SK-N-DZ (cell line): ENCODE measurements at places on chromosomes 2 and 18.

GRCh38 chr2:15348045-15348444 lies 213.1 kb downstream of the NBAS start:
- no peak for DNase-seq

DNA sequence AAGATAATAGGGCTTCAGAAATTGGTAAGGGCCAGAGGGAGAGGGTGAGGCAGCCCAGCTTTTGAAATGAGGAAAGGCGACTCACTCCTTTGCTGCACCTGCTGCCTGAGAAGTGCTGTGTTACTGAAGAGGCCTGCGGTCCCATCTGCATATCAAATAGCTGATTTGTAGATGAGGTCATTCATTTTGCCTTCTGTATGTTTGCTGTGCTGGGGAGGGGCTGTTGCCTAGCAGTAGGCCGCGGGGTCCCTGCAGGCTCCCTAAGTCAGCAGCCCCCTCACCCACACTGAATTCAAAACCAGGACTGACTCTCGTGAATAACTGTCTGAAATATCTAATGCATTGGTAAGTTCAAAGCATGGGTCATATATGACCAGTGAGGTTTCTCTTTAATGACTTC lies 377.2 kb downstream of the SOX11 start:
- peak; percentile 25 for DNase-seq

- no peak for DNase-seq
These were observed 705.9 kb downstream of the CCDC85A start for GRCh38 chr2:56889738-56890137.

DNA sequence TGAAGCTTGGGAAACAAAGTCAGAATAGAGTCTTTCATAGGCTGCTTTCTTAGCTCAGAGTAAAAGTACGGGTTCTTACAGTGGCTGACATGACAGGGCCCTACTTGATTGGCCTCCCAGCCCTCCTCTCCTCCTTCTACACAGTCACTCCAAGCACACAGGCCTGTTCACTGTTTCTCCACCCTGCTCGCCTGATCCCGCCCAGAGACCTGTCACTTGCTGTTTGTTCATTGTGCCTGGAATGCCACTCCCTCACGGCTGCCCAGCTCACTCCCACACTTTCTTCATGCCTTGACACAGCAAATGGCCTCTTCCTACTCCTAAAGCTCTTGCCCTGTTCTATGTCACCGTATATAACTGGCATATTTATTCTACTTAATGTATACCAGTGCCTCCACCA lies 104.8 kb downstream of the MAP4K4 start:
- DNase-seq, result peak; percentile 23

DNA sequence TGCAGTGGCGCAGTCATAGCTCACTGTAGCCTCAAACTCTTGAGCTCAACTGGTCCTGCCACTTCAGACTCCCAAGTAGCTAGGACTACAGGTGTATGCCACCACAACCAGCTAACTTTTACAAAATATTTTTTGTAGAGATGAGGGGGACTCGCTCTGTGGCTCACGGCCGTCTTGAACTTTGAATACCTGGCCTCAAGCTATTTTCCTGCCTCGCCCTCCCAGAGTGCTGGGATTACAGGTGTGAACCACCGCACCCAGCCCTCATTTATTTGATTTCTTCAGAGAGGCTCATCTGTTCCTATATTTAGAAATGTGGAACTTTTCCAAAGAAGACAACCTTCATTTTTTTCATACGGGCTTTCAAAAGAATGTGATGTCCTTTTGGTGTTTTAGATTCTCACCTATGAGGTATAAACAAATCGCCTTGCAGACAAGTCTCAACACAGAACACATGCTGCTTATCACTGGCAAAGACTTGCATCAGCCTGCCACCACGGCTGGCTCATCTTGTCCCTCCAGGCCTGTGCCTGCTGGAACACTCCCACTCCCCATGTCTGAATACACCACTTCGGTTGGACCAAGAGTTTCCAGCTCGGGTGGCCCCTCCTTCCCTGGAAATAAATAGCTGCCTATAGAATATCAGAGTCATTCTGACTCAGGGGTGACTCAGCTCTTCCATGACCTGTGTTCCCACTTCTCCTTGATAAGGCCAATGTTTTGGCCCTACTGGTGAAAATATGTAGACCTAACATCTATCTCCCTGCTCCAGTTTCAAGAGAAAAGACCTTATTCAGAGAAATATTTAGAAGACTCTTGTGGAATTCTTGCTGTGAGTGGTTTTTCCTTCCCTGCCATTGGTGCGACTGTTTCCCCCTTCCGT lies 202.6 kb downstream of the TGIF1 start:
- no peak for DNase-seq

DNA sequence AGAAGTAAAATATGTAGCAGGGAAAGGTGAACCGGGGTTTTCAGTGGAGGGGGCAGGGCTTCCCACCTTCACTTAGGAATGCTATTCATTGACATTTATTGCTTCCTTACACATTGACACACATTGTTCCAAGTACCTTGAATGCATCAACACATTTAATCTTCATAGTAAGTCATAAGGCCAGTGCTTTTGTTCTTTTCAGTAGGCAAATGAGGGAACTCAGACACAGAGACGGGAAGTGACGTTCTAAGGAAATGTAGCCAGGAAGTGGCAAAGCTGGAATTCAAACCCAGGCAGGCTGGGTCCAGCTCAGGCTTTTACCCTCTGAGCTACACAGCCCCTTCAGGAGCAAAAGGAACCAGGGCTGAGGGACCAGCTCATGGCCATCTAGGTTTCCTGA lies 20.7 kb downstream of the BMP10 start:
- DNase-seq, result no peak

DNA sequence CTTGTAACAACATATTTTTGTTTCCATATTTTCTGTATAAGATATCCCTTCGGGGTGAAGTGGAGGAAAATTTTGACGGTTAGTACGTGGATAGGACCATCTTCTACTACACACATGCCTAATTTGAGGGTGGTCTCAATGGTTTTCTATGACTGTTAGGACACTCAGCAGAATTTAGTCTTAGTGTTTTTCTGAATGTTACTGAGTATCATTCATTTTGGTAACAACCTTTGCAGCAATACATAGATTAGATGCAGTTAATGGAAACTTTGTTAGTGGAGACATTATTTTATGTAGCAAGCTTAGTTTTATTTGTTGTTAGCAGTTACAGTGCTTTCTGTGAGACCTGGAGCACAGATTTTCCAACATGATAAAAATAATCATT lies 1.6 kb downstream of the ITGAV start:
- no peak for DNase-seq

GRCh38 chr2:237352279-237352845 lies 61.6 kb downstream of the COL6A3 start:
- DNase-seq, result no peak

GRCh38 chr2:207533461-207534008 lies 3.8 kb downstream of the CREB1 start:
- no peak for DNase-seq

- no peak for DNase-seq
These were observed 255.4 kb downstream of the AGAP1 start for GRCh38 chr2:235749121-235749770.
